ENCODE measurements at places on chromosomes 7 and 10.

GRCh38 chr7:47574482-47575329 lies 7.2 kb downstream of the TNS3 start:
- DNase-seq = no peak

DNA sequence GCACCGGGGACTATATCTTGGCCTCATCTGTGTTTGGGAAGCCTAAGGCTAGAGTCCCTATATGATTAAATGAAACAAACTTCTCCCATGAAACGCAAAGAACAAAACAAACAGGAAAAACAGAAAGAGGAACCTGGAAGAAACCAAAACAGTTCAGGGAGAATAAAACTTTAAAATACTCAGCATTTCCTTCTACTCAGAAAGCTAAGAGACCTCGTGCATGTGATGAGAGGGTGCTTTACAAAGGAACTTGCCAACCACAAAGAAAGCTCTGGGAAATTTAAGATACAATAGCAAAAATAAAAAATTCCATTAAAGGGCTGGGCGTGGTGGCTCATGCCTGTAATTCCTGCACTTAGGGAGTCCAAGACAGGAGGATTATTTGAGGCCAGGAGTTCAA lies 6.9 kb downstream of the PILRA start:
- no peak for DNase-seq

GRCh38 chr7:144388950-144389349 lies 14.5 kb downstream of the NOBOX start:
- no peak for DNase-seq

- DNase-seq = no peak
Observed at GRCh38 chr7:138755842-138756590, 41.8 kb upstream of the TMEM213 start.

DNA sequence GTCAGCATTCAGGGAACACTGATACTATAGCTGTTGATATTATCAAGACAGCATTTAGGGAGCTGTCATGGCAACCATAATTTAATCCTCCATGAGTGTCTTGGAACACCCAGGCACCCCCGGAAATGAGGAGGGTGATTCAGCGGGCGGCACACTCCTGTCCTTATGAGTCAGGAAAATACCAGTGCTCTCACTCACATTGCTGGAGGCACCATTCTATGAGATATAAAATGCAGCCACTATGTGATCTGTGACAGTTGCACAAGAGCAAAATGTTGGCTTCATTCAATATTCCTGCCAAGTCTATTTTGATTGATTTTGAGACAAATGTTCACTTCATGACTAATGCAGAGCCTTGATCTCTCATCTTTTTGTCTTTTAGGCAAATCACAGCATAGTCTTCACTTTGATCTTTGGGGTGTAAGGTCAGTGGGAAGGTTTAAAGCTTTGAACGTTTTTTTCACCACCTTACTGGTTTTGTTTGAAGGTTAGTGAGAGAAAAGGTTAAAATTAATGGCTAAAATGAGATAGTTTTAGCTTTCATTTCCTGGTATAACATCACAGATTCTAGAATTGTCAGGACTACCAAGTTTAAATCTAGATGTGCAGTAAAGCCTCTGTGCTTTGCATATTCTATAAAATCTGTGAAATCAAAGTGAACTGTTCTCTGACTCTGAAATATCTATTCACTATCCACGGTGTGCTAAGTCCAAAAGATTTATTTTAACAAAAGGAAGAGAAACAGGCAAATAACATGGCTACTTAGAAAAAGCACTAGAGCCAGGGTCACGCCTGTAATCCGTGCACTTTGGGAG lies 12.4 kb upstream of the ARHGAP12 start:
- no peak for DNase-seq

GRCh38 chr10:53166325-53166724 lies 393.7 kb upstream of the MBL2 start:
- no peak for DNase-seq

- DNase-seq = no peak
Observed at GRCh38 chr7:39691821-39692220, 68.4 kb downstream of the RALA start.

DNA sequence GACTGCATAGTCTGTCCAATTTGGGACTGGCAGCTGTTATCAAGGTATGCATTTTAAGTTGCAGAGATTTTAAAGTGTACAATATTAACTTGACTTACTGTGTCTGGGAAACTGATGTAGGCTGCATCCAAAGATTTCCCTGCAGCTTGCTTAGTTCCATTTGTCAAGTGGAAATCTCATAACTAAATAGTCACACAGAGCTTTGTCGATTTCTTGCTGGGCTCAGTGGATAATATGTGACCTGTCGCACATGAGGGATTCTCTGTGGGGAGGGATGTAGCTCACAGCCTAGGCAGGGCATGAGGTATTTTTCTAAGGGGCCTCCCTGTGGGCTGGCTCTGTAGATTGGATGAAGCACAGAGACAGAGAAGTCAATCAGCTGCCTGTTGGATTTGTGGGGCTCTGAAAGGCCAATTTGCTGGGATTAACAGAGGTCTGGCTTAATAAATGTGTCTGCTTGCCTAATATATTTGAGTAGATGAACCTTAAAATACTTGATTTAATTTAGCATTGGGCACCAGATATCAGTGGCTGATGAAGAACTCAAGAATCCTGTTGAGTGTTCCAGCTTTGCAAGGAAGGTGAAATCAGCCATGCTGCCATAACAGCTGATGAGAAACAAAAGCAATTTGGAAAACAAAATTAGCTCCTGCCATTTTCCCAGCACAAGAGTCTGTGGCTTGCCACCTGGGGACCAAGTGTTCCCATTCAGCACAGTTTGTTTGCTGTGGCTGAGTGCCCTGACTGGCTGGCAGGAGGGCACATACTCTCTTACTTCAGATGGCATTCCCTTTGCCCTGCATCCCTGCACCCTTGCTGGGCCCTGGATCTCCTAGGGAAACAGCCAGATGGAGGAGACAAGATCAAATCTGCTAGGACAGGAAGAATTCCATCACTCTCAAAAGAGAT lies 598.5 kb downstream of the SORCS3 start:
- no peak for DNase-seq

DNA sequence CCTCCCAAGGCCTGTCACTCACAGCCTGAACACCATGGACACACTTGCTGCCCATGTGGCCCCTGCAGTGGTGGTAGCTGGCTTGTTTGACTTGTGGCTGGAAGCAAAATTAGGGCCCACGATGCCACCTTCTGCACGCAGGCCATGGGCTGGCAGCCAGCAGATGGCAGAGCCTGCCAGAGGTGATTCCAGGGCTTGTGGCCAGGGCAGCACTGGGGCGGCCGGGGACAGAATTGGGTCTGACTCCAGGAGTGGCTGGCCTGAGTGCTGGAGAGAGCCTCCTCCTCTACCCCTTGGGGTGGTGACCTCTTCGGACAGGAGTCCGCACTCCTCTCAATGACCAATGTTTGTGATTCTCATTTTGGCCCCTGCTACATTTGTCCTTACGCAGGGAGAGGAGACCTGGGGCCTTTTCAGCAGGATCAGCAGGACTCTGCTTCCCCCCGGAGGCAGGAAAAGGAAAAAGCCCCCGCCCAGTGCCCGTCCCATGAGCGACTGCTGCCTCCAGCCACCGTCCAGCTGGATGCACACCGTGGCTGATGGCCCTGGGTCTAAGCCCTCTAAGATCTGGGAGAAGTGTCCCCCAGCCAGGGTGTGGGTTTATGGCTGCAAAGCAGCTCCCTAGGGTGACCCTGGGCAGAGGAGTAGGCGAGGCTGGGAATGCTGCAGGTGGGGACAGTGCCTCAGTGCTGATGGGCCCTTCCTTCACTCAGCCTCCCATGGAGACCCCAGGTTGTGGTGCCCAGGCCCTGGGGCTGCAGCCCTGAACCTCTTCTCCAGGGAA lies 26.5 kb downstream of the DNAJB12 start:
- DNase-seq = no peak

DNA sequence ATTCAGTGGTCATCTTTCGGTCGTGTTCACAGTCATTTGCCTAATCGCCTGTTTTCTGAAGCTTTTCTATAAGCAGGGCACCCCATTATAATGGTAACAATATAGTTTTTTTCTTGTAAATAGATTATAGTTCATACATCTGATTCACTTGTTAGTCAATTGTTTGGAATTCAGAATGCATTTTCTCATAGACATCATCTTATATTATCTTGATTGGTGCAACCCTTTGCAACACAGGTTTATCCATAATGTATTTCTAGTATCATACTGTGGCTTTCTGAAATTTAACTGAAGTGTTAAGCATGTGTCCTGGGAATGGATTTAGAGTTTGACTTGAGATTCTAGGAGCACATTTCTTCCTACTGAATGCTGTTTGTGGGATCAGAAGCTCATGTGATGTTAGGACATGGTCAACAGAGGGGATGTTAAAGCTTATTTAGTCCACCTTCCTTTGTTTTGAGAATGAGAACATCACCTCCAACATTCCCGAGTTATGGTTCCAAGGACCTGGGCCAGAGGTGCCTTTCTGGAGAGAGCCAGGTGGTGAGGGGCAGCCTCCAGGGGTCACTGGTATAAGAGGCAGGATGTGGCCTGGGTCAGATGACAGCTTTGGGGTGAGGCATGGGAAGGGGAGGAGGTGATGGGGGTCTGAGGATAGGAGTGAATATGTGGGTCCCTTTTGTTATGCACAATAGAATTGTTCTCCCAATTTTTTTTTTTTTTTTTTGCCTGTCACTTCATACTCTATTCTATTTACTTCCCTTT lies 415.6 kb downstream of the EXOC4 start:
- no peak for DNase-seq

DNA sequence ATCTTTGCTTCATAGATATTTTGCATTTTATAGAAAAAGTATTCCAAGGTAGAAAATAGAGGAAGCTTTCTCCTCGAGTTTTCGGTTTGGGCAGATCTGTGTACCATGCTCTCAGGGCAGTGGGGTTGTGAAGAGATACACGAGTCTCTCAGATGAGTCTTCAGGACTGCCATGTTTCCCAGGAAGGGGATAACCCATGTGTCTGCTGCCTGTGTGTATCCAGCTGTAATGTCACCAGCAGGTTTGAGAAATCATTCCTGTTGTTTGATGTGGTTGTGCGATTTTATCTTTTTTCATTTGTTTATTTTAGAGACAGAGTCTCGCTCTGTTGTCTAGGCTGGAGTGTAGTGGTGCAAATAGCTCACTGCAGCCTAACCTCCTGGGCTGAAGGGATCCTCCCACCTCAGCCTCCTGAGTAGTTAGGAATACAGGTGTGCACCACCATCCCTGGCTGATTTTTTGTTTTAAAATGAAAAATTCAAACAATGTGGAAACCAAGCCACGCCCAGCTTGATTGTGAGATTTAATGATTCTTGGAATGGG lies 48.9 kb downstream of the SNX10 start:
- DNase-seq = no peak

GRCh38 chr7:128827248-128827958 lies 2.8 kb upstream of the FLNC start:
- DNase-seq = no peak

DNA sequence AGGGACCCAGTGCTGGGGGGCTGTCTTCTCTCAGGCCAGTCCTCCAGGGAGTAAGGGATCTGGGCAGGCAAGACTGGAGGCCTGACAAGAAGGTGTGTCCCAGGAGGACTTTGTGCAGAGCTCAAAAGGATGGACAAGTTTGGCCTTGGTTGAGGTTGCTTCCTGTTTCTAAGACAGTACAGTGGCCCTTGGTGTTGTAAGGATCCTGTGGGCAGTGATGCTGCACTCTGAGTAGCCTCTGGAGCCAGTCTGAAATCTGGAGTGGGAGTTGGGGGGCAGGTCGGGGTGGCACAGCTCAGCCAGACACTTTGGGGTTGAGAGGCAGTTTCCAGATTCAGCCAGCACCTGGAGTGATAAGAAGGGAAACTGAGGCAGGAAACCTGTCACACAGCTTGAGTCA lies 139.2 kb upstream of the ZMIZ1 start:
- DNase-seq = no peak

DNA sequence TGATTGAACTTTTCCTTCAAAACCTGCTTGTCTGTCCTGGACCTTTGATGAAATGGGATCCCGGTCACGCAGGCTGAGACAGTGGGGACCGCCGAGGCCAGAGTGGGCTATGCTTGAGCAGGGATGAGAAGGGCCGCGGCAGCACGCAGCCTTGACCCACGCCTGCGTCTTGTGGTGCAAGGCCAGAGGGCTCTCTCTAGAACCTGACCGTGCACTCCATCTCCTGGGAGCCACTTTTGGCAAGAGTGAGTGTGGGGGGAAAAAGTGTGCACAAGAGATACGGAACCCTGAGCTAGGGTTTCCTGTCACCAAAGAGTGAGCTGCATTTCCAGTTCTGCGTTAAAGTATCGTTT lies 42.4 kb downstream of the WIPI2 start:
- no peak for DNase-seq

GRCh38 chr7:4319280-4319679 lies 362.8 kb upstream of the FOXK1 start:
- DNase-seq = no peak

GRCh38 chr10:44015702-44016500 lies 367.2 kb upstream of the ZNF32 start:
- no peak for DNase-seq

- no peak for DNase-seq
Observed at GRCh38 chr7:37097983-37098382, 350.7 kb downstream of the ELMO1 start.

- no peak for DNase-seq
Observed at GRCh38 chr10:104139221-104139620, 17.2 kb downstream of the SFR1 start.

- DNase-seq = no peak
Observed at GRCh38 chr7:1543826-1544177, 12.2 kb downstream of the TMEM184A start.

DNA sequence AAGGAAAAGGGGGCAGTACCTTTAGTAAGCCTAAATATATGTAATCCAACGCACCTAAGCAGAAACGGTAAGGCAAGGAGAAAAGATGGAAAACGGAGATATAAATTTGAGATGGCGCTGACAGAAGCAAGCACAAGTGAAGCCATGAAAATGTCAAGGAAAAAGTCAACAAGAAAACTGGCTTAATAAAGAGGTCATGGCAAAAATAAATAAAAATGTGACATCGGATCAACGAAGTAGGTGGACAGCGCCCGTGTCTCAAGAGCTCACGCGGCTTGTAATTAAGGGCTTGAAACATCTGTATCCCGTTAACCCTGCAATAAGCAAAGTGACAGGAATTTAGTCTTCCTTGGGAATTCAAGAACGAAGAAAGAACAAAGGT lies 611 bp downstream of the NDUFA5 start:
- DNase-seq = no peak

- no peak for DNase-seq
Observed at GRCh38 chr10:29761916-29762315, 127.1 kb upstream of the SVIL start.
